ENCODE measurements at places on chromosomes 7 and 10.

- no peak for DNase-seq
Observed at GRCh38 chr7:130513447-130513846, 21.6 kb downstream of the MEST start.

- no peak for DNase-seq
Observed at GRCh38 chr10:29828956-29829355, 194.2 kb upstream of the SVIL start.

- no peak for DNase-seq
Observed at GRCh38 chr7:30816645-30817370, 45.6 kb downstream of the MINDY4 start.

- DNase-seq = no peak
Observed at GRCh38 chr10:437698-438490, 251.6 kb downstream of the DIP2C start.

GRCh38 chr10:119633538-119634218 lies 17.5 kb upstream of the BAG3 start:
- no peak for DNase-seq

DNA sequence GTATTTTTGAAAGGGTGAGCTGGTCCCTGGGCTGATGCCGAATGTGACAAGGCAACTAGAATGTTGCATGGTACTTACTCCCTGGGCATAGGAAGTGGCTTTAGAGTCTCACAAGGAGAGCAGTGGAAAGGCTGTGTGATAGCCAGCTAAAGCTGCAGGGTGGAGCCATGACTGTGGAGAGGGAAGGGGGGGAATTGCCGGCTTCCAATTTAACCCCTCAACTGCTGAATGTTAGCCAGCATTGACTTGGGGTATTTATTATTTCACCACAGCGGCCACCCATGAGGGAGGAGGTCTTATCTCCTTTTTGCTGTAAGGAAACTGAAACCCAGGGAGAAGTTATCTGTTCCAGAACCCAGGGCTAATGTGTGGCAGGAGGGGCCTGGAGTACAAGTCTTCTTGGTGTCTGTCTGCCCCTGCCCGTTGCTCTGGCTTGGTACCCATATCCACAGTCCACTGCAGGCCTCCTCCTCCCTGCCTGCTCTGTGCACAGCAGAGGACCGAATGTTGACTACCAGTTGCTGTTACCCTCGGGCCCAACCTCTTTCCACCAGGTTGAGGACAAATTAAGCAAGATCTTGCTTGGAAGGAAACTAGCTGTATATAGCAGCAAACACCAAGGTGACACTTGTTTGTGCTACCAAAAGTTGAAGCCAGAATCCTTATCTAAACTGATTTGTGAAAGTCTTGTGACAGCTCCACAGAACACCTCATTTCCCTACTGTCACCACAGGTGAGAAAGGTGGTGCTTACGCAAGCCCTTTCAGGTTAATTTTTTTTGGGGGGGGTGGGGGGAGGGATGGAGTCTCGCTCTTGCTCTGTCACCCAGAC lies 37.6 kb downstream of the WBP1L start:
- no peak for DNase-seq

DNA sequence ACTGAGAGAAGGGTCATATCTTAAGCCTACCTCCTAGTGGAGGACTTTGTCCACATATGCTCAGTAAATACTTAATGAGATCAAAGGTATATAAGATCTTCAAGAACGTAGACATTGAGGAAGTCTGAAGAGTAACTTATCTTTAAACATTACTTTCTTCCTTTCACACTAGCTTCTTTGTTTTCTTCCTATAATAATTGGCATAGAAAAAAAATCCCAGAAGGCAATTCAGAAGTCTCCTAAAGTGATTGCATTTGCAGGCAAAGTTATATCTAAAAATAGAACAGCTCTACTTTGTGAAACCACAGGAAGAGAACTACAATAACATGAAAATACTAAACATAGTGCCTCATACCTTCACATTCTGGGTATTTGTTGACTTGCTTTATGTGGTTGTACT lies 150.4 kb downstream of the PPP1R3A start:
- no peak for DNase-seq

GRCh38 chr10:10520491-10521385 lies 496.9 kb upstream of the CELF2 start:
- no peak for DNase-seq

- no peak for DNase-seq
Observed at GRCh38 chr10:58574058-58574457, 61.4 kb downstream of the BICC1 start.

GRCh38 chr7:86933295-86933845 lies 126.1 kb downstream of the ELAPOR2 start:
- DNase-seq = no peak

DNA sequence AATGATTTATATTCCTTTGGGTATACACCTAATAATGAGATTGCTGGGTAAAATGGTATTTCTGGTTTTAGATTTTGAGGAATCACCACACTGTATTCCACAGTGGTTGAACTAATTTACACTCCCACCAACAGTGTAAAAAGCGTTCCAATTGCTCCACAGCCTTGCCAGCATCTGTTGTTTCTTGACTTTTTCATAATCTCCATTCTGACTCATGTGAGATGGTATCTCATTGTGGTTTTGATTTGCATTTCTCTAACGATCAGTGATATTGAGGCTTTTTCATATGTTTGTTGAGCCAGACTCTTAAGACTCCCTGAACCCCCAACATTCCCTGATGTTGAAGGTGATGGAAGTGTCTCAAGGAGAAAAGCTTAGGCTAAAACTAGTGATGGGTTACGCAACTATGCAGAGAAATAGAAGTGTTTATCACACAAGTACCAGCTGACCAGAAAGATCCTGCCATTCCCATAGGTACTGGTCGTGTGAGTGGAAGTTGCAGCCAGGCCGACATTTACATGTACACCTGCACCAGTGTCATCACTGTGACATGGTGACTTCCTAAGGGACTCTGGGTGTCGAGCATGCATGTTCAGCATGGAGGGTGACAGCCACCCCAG lies 711.2 kb upstream of the NRP1 start:
- no peak for DNase-seq

DNA sequence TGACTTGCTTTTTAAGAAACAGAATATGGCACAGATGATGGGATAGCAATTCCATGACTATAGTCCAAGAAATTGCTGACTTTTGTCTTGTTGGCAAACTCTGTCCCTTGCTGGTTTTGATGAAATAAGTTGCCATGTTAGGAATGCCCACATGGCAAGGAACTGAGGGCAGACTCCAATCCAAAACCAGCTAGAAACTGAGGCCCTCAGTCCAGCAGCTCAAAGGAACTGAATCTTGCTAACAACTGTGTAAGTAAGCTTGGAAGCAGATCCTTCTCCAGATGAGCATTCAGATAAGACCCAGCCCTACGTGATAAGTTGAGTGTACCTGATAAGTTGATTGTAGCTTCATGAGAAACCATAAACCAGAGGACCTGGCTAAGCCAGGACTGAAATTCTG lies 64.3 kb upstream of the BMPER start:
- DNase-seq = no peak

- DNase-seq = no peak
Observed at GRCh38 chr7:25391295-25391861, 163.1 kb upstream of the NPVF start.

DNA sequence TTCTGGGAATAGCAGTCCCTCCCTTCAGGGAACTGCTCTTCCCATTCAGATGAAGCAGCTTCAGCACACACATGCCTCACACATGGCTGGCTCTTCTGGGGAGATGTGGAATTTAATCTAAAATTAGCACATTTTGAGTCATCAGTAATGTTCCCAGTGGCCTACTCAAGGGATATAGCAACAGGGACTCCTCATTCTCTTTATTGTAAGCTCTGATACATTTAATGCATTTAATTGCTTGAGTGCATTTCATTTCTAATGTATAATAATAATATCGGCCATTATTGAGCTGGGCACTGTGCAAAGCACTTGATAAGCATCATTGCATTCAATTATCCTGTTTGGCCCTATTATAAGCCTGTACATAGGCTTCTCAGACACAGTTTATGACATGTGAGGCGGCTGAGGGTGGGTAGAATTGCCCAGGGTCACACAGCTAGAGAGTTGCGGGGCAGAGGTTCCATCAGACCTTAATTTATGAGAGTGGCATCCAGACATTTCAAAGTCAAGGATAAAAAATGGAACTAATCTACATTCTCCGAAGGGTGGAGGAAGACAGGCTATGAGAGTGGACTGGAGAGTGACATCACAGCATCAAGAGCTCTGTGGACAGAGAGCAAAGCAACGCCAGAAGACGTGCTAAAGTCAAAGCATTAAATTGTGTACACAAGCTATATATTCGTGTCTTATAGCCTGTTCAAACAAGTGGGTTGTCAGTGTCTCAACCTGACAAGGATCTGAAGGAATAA lies 76.8 kb downstream of the LANCL2 start:
- DNase-seq = no peak

- no peak for DNase-seq
Observed at GRCh38 chr7:111982804-111983203, 223.4 kb downstream of the DOCK4 start.

GRCh38 chr7:48360574-48360973 lies 189.3 kb downstream of the ABCA13 start:
- no peak for DNase-seq

- DNase-seq = peak; percentile 28
Observed at GRCh38 chr7:130668258-130669084, at the start of gene COPG2. COPG2 (minus strand) TSS chr7:130668748; CDS start chr7:130668668, 80 bp downstream.

- DNase-seq = no peak
Observed at GRCh38 chr7:129285111-129285510, 60.3 kb downstream of the AHCYL2 start.

- no peak for DNase-seq
Observed at GRCh38 chr10:127919418-127920271, 12.7 kb downstream of the PTPRE start.

GRCh38 chr7:54802841-54803240 lies 43.8 kb upstream of the SEC61G start:
- DNase-seq = no peak

DNA sequence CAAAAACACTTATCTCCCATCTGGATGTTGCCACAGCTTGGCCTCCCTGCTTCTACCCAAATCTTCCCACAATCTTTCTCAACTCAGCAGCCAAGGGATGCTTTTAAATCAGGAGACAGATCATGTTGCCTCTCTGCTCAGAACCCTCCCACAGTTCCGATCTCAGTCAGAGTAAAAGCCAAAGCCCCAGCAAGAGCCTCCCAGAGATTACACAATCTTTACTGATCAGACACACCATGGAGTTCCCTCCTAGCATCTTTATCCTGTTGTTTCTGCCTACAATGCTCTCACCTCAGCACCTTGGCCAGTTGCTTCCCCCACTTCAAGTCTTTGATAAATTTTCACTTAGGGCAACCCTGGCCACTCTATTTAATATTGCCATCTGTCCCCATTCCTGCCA lies 41.9 kb upstream of the ZNF33B start:
- DNase-seq = no peak

- no peak for DNase-seq
Observed at GRCh38 chr7:158663428-158663741, 41.2 kb downstream of the NCAPG2 start.

GRCh38 chr7:155773531-155773930 lies 38.7 kb downstream of the SHH start:
- no peak for DNase-seq

DNA sequence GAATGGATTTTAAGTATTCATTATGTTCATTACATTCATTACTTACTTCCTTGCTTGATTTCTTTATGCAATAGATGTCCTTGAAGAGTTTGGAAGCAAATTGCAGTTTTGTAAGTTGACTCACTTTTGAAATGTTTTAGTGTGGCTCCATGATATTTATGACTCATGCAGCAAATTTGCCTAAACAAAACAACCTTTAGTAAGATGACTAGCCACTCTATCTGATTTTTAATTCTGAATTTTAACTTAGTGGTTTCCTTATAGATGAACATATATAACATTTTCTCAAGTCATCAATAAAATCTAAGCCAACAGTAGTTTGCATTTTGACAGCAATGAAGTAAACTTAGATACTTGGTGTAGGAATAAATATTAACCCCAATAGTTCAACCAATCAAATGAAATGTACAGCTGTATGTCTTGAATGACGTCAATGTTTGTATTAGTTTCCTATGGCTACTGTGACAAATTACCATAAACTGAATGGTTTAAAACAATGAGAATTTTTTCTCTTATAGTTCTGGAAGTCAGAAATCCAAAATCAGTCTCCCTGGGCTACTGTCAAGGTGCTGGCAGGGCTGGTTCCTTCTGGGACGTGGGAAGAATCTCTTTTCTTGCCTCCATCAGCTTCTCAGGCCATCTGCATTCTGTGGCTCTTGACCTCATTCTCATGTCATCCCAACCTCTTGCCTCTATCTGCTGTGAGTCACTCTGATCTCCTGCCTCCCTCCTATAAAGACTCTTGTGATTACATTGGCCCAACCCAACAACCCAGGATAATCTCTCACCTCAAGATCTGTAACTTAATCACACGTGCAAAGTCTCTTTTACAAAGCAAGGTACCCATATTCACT lies 73.4 kb downstream of the AHR start:
- no peak for DNase-seq

GRCh38 chr7:1246160-1246870 lies 13.6 kb downstream of the UNCX start:
- no peak for DNase-seq

GRCh38 chr7:85520175-85520574 lies 333.3 kb upstream of the SEMA3D start:
- DNase-seq = no peak

GRCh38 chr7:72326365-72326764 lies 85.8 kb downstream of the CALN1 start:
- DNase-seq = no peak

- DNase-seq = no peak
Observed at GRCh38 chr7:155579565-155579964, 33.2 kb upstream of the CNPY1 start.

DNA sequence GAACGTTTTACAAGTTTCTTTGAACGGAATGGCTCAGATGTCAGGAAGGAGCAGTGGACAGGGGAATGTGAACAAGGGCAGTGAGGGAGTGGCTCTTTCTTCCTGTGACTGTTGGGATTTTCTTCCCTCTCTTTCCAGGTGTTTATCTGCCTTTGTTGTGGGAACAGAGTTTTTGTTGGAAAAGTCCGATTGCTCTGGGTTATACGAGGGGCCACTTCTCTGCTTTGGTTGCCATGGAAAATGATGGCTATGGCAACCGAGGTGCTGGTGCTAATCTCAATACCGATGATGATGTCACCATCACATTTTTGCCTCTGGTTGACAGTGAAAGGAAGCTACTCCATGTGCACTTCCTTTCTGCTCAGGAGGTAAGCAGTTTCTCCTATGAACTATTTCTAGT lies 41.4 kb downstream of the ZRANB1 start:
- DNase-seq = no peak

- no peak for DNase-seq
Observed at GRCh38 chr7:130290745-130291144, 2.2 kb upstream of the CPA4 start.
